Caudate nucleus (tissue), 63 donors: ENCODE measurements at places on chromosomes 12 and 14.

DNA sequence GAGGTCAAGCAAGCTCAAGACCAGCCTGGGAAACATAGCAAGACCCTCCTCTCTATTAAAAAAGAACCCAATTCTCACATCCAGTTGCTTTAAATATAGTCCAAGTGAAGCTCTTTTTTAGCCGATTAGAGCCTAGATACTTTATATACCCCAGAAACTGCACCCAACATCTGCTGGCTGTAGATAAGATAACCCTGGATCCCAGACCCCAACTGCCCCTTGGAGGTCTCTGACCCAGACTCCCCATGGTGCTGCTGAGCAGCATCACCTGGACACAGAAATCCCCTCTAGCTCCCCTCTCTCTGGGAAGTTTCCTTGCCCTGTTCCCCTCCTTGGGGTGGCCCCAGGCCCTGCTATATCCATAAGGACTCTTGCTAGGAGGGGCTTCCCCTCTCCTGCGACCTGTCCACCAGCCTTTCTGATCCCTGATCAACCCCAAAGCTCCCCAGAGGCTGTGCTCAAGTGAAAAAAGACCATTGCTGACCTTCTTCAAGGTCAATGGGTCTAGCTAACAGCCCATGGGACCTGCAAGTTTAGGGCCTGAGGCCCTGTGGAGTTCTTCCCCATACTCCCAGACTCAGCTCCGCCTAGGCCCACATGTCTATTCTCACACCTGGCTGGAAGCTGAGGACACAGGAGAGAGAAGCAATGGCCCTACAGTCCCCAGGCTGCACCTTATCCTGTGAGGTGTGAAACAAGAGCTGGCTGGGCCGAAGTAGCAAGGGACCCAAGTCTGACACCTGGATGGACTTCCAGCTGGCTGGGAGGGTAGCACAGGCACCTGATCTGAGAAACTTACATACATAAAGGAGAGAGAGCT lies 56.2 kb downstream of the ARL6IP4 start:
- DNase-seq: no peak

GRCh38 chr12:39572551-39572950 lies 47.1 kb downstream of the ABCD2 start:
- no peak for DNase-seq

DNA sequence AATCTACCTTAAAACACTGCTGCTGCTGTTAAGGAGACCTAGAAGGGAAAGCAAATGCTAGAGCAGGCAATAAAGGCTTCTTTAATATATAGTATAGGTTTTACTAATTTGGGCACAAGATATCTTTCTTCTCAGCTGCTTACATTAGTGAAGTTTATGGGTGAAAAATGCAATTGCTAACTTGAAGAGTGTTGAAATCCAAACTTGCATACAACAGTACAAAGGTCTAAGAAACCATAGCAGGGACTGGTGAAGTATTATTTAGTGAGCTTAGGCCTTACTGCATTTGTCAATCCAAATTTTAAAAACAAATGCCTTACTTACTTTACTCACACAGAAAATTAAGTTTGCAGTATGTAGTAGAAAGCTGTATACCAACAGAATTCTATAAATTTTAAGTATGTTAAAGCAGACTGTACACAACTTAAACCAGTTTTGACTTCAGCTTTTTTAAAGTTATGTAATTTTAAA lies 1.4 kb upstream of the AP4S1 start:
- DNase-seq: no peak

DNA sequence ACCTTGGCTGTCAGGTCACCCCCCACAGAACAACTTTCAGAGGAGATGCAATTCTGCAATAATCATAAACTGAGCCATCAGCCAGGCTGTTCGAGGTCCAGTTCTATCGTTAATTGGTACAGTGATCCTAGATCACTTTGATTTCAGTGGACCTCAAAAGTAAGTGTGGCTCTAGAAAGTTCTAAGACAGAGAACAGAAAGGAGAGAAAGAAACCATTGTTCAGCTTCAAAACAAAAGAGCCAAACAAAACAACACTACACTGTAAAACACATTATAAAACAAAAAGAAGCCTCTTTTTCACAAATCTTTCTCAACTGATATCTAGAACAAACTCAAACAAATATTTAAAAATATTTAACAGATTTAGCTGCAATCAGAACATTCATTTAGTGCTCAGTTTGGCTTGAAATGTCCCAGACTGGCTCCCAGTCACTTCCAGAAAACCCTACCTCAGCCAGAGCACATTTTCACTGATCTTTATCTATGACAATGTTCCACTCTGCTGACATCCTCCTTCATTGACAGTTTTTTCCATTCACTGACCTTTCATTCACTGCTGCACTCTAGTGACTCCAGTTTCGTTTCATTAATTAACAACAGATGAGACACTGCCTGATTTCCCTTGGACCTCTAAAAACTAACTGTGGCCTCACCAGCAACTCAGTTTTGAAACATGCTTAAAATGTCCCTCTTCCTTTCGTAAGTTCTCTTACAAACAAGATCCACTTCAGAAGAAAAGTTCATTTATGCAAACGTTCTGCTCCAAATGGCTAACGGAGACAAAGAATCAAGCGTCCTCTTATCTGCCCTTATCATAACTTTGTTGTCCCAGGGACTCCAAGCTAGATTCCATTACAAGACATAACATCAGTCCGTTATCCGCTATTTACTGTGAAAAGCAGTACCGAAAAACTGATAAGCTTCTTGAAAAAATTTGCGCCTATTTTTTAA lies 56.8 kb downstream of the DUSP16 start:
- DNase-seq: no peak

DNA sequence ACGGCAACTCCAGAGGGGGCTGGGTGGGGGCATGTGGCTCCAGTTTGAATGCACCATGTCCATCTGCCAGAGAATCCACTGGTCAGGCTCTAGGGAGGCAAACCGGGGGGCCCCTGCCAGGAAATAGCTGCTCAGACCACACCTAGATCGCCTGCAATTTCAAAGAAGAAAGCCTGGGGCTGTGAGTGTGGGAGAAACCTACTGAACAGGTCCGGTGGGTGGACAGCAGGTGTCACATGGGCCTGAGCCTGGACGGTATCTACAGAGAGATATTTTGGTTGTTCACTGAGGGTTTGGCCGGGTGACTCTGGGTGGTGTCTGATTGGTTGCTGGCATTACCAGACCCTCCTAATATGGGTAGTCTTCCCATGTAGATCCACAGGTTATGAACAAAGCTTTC lies 32.0 kb downstream of the DAO start:
- no peak for DNase-seq

DNA sequence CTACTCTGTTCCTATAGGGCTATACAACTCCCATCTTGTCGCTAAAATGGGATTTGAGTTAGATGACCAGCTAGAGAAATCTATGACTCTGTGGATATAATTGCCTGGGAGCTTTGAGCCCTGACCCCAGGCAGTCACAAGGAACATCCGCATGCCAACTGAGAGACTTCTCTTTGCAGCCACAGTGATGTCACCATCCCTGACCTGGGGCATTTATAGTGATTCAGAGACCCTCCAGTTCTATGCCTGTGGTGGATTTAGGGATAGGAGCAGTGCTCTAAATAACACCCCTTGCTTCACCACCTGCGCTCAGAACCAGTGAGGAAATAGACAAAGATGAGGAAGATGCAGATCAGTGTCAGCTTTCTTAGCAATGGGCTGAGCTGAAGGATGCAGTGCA lies 86.2 kb downstream of the RIN3 start:
- DNase-seq: no peak

DNA sequence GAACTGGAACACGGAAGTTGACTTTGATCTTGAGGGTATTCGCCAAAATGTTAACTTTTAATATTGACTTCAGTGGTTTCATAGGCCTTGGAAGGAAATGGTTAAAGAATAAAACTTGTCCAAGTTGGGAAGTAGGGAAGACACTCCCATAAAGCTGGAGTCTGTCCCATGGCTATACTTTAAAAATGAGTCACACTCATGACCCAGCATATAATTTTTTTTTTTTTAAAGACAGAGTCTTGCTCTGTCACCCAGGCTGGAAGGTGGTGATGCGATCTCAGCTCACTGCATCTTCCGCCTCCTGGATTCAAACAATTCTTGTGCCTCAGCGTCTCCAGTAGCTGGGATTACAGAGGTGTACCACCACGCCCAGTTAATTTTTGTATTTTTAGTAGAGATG lies 19.6 kb downstream of the TMPRSS12 start:
- DNase-seq: no peak

DNA sequence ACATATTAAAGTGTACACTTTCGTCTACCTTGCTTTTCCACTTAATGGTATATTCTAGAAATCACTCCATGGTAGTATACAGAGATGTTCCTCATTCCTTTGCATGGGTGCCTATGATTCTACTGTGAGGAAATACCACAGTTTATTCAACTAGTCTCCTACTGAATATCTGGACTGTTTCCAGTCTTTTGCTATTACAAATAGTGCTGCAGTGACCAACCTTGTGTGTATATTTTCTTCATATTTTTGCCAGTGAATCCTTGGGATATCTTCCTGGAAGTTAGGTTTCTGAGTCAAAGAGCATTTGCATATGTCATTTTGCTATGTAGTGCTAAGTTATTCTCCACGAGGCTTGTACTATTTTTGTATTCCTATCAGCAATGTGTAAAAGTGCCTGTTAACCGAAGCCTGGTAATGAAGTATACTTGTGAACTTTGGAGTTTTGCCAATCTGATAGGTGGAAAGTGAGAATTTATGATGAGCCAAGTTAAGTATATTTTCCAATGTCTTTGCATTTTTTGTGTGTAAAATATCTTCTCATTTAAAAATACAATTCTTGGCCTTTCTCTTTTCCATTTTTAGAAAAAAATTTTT lies 31.3 kb upstream of the TMEM263 start:
- no peak for DNase-seq

DNA sequence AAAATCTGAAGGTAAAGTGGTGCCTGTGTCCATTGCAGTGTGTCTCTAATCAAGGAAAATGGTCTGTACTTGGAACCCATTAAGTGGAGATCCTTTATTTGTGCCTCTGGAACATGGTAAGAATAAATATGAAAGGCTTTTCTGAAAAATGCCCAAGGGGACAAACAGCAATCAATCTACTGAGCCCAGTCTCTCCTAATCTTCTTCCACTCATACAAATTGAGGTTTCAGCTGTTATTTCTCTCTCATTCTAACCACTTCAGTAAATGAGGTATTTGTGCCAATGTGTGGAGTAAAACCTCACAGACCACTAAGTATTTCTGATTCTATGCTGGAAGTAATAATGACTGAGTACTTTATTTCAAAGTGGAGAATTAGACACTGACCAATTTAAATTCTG lies 82.3 kb upstream of the ST8SIA1 start:
- DNase-seq: no peak

DNA sequence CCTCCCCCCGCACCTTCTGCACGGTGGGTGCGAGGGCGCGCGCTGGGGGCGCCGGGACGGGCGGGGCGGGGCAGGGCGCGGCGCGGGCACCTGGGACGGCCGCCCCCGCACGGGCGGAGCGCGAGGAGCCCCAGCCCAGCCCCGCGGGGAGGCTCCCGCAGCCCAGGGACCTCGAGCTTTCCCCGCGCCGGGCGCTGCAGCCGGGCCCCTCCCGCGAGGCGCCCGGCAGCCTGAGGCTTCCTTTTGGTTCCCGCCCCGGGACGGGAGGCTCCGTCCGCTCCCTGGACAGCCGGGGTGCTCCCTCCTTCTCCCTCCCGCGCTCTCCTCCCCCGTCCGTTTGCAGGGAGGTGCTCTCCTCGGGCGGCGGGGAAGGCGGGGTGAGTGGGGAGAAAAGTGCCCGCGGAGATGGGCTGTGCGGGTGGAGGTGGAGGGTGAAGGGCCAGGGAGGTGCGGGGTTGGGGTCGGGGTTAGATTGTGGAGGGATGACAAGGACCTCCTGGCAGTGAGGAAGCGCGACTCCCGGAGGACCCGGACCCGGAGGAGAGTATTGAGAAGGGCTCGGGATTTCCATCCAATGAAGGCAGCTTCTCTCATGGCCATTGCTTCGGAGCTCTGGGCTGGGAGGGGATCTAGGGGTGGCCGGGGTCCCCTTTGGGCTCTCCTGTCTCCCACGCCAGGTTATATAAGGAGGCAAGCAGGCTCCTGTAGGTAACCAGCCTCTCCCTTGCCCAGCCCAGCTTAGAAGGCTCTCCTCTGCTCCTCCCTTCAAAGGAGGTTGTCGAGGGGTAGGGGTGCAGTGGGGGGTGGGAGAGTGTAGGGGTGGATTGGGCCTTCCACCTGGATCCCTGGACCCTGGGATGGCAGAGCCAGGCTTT lies 645 bp downstream of the JDP2 start:
- peak; percentile 44 for DNase-seq

DNA sequence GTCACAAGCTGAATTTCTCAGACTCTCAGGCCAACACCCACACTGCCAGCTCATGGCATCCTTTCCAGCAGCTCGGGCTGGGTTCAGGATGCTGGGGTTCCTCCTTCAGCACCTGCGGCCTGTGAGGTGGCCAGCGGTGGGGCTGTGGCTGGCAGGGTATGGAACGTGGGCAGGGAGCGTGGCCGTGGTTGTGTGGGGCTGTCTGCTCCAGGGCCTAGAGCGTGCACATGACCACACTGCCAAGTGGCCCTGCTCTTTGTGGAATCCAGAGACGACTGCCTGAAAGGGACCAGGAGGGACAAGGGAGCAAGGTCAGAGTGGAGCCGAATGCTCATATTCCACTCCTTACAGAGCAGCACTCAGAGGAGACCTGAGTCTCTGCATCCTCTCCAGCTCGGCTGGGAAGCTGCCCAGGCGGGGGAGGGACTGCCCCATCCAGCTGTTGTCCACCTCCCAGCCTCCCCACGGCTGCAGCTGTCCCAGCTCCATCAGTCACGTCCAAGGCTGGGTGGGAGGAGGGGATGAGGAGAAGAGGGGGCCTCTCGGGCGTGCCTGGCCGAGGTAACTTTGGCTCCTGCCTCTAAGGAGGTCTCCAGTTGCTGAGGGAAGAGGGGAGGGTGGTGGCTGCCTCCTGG lies 71.3 kb downstream of the TSPAN9 start:
- no peak for DNase-seq

GRCh38 chr12:49529414-49529813 lies 9.4 kb upstream of the KCNH3 start:
- no peak for DNase-seq

DNA sequence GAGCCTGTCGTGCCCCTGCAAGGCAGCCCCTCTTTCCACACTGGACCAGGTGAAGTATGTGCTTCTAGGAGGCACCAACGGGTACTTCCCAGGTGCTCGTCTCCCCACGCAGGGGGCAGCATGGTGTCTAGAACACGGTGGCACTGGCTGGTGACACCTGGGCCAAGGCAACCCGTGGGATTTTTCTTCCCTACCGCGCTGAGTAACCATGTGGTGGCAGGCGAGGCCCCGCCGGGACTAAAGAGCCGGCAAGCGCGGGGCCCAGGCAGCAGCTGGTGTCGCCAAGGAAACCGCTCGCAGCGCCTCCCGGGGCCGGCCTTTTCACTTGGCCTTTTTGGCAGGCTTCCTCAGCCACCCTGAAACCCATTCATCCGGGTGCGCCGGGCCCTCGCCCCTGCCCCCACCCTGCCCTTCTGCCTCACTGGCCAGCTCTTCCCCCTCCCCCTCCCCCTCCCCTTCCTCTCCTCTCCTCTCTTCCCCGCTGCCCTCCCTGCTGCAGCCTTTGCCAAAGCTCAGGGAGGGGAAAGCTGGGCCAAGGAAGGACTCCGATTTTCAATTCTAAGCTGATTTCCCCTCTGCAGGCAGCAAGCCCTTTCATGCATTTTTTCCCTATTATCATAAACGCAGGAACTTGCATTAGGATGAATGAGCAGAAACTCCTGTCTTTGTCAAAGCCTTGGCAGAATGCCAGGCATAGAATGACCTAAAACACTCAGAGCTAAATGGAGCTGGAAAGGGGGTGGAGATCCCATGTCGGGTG lies 81.2 kb downstream of the IRF2BPL start:
- peak; percentile 92 for DNase-seq
